GM03348 (cell line): ENCODE measurements at places on chromosomes 7 and 10.

- no peak for DNase-seq
Measured at GRCh38 chr7:15783987-15784693, 97.7 kb upstream of the MEOX2 start.

- no peak for DNase-seq
Measured at GRCh38 chr7:126791306-126791705, 461.4 kb downstream of the GRM8 start.

- peak; percentile 26 for DNase-seq
Measured at GRCh38 chr7:17147409-17147808, 151.0 kb upstream of the AHR start.

- DNase-seq = no peak
Measured at GRCh38 chr7:1520539-1521234, 9.8 kb upstream of the MAFK start.

GRCh38 chr7:6643915-6644625 lies 7.0 kb downstream of the ZNF316 start:
- DNase-seq = no peak

DNA sequence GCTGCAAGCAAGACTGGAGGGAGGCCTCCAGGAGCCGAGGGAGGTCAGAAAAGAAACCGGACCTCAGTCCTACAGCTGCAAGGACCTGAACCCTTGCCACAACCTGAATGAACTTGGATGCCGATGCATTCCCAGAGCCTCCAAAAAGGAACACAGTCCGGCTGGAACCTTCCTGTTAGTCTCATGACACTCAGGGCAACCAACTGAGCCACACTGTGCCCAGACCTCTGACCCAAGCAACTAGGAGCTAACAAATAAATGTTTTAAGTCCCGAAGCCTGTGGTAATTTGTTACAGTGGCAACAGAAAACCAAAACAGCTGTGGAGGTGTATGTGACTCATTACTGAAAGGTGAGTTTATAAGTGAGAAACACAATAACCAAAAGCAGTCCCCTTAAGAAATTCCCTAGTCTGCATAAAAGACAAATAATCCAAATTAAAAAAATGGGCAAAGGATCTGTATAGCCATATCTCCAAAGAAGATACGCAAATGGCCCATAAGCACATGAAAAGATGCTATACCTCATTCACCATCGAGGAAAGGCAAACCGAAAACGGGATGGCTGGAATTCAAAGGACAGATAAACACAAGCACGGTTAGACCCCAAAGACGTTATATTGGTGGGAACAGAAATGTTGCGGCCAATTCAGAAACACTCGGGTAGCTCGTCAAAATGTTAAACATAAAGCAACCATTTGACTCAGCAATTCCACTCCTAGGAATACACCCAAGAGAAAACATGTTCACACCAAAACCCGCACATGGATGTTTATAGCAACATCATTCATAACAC lies 24.8 kb downstream of the GNA12 start:
- no peak for DNase-seq

DNA sequence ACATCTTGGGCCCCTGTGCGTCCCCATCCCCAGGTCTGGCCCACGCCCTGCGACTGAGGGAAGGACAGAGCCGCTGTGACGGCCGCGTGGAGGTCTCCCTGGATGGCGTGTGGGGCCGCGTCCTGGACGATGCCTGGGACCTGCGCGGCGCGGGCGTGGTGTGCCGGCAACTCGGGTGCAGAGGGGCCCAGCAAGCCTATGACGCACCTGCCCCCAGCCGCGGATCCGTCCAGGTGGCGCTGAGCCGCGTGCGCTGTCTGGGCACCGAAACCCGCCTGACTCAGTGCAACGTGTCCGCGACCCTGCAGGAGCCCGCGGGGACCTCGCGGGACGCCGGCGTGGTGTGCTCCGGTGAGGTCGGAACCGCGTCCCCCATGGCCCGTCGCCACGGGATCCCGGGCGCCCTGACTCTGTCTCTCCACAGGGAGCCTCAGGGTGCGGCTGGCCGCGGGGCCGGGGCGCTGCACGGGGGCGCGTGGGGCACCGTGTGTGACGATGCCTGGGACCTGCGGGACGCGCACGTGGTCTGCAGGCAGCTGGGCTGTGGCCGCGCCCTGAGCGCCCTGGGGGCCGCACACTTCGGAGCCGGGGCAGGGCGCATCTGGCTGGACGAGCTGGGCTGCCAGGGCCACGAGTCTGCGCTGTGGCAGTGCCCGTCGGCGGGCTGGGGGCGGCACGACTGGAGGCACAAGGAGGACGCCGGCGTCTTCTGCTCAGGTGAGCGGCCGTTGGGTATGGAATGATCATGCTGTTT lies 5.9 kb downstream of the SCART1 start:
- no peak for DNase-seq

- peak; percentile 84 for DNase-seq
Measured at GRCh38 chr7:27677912-27678612, 15.4 kb upstream of the HIBADH start.

DNA sequence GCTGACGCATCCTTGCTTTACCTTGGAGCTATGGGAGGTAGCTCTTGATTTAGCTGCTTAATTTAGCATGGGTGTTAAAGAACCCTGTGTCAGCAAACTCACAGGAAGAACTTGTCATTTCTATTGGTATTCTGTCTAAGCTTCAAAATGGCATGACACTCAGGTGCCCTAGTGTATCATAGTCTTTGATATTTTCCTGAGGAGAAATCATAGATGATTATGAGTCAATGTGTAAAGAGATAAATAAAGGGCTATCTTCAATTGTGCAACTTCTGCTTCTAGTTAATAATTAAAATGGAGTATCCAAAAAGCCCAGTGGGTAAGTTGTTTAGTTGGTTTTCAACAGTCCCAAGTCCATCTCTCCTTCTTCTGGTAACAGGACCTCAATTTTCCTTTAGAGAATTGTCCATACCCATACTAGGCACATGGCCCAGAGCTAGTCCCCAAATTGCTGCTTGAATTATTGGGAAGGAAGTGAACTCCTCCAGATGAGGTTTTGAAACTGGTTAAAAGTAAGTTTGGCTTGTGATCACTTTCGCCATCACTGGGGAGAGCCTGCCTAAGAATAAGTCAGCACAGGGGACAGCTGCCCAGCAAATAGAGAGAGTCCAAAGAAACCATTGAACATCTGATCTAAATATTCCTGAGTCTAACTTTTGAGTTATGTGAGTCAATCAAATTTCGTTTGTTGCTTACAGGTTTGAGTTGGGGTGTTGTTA lies 169.0 kb upstream of the PHYHIPL start:
- DNase-seq = no peak

DNA sequence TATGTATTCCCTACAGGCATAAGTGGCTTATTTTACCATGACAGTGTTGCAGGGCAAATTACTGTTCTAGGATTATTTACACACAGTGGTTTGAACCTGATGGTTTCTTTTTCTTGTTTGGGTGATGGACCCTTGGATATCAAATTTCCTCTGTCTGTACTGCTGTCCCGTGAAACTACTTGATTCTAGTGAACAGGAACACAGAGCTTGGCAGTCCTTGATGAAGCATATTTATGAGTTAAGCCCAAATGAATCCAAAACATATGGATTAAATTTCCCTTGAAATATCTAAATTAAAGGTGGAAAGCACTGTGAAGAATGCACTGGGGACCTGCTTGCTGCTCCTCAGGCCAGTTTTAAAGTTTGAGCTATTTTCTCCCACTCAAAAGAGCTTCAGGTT lies 635.3 kb downstream of the INHBA start:
- no peak for DNase-seq

GRCh38 chr7:124566583-124566982 lies 199.0 kb downstream of the GPR37 start:
- DNase-seq = peak; percentile 1

DNA sequence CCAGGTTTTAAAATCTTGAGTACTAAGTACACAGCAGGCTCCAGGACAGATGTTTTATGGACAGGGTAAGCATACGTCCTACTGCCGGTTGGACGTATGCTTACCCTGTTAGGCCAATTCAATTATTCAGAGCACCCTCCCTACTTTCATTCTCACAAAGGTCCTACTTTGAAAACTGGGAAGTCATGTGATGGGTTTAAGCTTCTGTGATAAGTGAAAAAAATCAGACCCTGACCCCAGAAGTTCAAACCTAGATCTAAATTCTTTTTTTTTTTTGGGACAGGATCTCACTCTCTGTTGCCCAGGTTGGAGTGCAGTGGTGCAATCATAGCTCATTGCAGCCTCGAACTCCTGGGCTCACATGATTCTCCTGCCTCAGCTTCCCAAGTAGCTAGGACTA lies 55.2 kb downstream of the HIPK2 start:
- DNase-seq = no peak
